ENCODE measurements at places on chromosomes 12 and 14. TPM values are rescaled to one million over a fixed set of nuclear protein-coding genes. Genes with fewer than 3 reads are reported as not detected.

GRCh38 chr14:96625426-96625985, 123.3 kb downstream of the PAPOLA start:
- no peak overlapping the region for H3K4me3 ChIP-seq
- no peaks in the 10 kb centered on the region for H3K4me1 ChIP-seq
- H3K27me3 ChIP-seq: peaks cover 1% of the 10 kb centered on the region
- no peaks in the 10 kb centered on the region for H3K36me3 ChIP-seq
- H3K27ac ChIP-seq: no peak overlapping the region

DNA sequence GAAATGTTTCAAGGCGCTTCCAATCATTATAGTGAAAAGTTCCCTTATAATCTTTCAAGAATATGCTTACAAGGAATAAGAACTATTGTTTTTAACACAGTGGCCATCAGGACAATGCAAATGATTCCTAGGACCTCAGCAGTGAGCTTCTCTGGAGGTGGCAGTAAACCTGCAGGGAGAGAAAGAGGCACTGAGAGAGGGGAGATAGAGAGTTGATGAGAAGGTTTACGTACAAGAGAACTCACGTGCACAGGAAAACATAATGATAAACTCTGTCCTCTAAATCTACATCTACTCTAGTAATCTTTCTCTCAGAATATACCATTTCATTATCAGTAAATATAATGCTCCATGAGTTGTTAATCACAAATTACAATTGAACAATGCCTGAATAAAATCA, 715 bp downstream of the KLRC4 start:
- H3K27me3 ChIP-seq: no peaks in the 10 kb centered on the region
- no peak for DNase-seq
- H3K36me3 ChIP-seq: no peaks in the 10 kb centered on the region
- H3K4me1 ChIP-seq: peaks cover 6% of the 10 kb centered on the region

DNA sequence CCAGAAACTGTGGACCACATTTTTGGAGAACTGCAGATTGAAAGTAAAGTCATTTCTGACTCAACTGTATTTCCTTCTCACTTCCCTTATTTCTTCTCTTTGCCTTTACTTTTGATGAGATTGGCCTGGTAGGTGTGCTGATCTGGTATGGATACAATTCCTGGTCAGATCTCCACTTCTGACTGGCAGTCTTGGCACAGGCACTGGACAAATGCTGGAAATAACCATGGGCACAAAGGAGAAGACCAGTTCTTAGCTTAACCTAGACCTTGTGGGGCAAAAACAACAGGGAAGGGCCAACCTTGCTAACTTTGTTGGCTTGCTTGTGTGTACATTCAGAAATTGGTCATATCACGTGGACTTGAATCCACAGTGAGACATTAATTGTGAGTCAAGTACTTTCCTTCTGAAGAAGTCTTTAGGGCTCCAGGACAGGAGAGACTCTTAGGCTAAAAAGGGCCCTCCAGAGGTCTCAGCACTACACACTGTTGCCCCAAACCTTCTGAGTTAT, 75.0 kb downstream of the DIP2B start:
- H3K4me3 ChIP-seq: no peak overlapping the region
- peaks cover 6% of the 10 kb centered on the region for H3K4me1 ChIP-seq
- no peaks in the 10 kb centered on the region for H3K27me3 ChIP-seq
- no peak overlapping the region for H3K27ac ChIP-seq

- peak overlapping the region; percentile 97 for H3K27ac ChIP-seq
- peaks cover 62% of the 10 kb centered on the region for H3K36me3 ChIP-seq
- H3K4me1 ChIP-seq: peaks cover 76% of the 10 kb centered on the region
- DNase-seq: no peak
These were observed 186.6 kb upstream of the BCL2L14 start for GRCh38 chr12:11884116-11884515.

GRCh38 chr12:55760663-55761062, 17.7 kb downstream of the GDF11 start:
- peaks cover under 1% of the 10 kb centered on the region for H3K27me3 ChIP-seq
- H3K4me1 ChIP-seq: peaks cover 3% of the 10 kb centered on the region
- H3K4me3 ChIP-seq: peak overlapping the region; percentile 23
- no peak overlapping the region for H3K27ac ChIP-seq

- H3K27me3 ChIP-seq: no peaks in the 10 kb centered on the region
- no peaks in the 10 kb centered on the region for H3K36me3 ChIP-seq
- no peak for DNase-seq
- no peak overlapping the region for H3K27ac ChIP-seq
- H3K4me1 ChIP-seq: no peaks in the 10 kb centered on the region
These were observed 113.8 kb downstream of the KCNK10 start for GRCh38 chr14:88209273-88209672.

GRCh38 chr14:72275242-72275641, 343.0 kb downstream of the RGS6 start:
- peaks cover 3% of the 10 kb centered on the region for H3K36me3 ChIP-seq
- no peaks in the 10 kb centered on the region for H3K4me1 ChIP-seq
- H3K27me3 ChIP-seq: no peaks in the 10 kb centered on the region

DNA sequence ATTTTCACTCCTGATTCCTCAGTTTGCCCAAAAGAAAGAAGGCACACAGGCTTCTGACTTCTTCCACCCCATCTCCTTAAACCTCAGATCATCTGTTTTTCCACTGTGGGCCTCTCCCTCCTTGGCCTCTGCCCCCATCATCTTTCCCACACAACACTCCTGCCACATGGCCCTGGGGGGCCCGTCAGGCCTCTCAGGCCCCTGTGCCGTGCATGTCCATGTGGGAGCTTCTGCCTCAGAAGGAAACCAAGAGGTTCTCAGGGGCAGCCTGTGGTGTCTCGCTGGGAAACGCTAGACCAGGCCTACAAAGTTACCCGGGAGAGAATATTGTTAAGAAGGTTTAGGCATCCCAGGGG, 8.0 kb downstream of the KLHL33 start:
- peak overlapping the region; percentile 35 for H3K4me3 ChIP-seq
- H3K27ac ChIP-seq: peak overlapping the region; percentile 84
- peaks cover 4% of the 10 kb centered on the region for H3K27me3 ChIP-seq
- no peaks in the 10 kb centered on the region for H3K36me3 ChIP-seq
- no peak for DNase-seq

- no peak for DNase-seq
- H3K36me3 ChIP-seq: no peaks in the 10 kb centered on the region
- no peak overlapping the region for H3K27ac ChIP-seq
These were observed 109.8 kb upstream of the FUT8 start for GRCh38 chr14:65302571-65303189.

DNA sequence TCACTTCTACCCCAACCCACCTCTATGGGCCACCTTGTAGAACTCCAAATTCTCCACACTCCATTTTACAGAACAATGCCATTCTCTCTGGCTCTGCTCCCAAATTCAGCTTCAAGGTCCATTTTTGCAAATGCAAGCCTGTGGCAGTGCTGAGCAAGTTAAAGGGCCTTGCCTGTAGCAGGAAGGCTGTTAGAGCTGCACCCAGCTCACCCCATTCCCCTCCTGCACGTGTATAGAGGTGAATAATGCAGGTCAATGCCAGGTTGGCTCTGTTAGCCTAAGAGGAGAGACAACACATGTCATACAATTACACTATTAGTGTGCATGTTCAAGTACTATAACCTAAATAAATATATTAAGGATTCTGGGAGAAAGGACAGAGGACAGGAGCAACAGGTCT, 120.4 kb downstream of the TBX5 start:
- H3K27ac ChIP-seq: no peak overlapping the region
- DNase-seq: no peak
- H3K4me3 ChIP-seq: no peak overlapping the region

GRCh38 chr12:130762319-130762675, 46.2 kb upstream of the RIMBP2 start:
- no peak for DNase-seq
- H3K4me3 ChIP-seq: no peak overlapping the region
- no peaks in the 10 kb centered on the region for H3K4me1 ChIP-seq

ABCC9 gene
- 1.2 TPM for total RNA-seq

SLC8A3 gene
- 0.13 TPM for total RNA-seq

GNPNAT1 gene
- 12.0 TPM for total RNA-seq

TNS2 gene
- 112 TPM for total RNA-seq

GPR84 gene
- 0.41 TPM for total RNA-seq

LRIG3 gene
- 103 TPM for total RNA-seq

SSTR1 gene
- total RNA-seq: 0.21 TPM

MSI1 gene
- 27.6 TPM for total RNA-seq

PLBD1 gene
- total RNA-seq: 21.2 TPM

Data from endothelial cell (in vitro differentiated cells).